ENCODE measurements at places on chromosomes 3 and 15.
A peak's percentile ranks its signal among the peaks of the same experiment; 100 is the strongest.

DNA sequence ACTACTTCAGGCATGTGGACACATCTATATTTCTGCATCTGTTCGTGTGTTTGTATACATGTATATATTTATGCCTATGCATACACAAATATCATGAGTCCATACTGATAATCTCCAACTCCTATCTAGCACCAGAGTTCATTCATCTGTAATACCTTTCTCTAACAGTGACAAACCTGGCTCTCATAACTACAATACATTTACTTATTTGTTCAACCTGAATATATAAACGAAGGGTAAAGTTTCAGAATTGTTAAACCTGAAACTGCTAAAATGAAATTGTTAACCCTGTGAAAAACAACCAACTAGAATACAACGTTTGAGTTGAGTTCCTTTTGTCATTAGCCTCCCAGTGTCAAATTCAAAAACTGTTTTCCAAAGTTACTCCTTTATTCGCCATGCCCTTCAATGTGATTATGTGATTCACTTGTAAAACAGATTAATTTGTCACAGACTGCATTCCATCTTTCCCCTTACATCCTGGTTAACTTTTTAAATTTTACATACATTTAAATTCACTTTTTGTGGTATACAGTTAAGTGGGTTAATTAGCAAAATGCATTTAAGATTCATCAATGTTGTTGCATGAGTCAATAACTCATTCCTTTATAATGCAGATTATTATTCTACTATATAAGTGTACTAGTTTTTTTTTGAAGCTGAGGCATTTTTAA is 58.5 kb downstream of the PIK3R4 start:
- DNase-seq, result no peak

- DNase-seq, result no peak
Observed at GRCh38 chr15:46941241-46941640, 776.1 kb upstream of the SEMA6D start.

GRCh38 chr3:58999774-59000160 is 50.1 kb downstream of the CFAP20DC start:
- no peak for DNase-seq

DNA sequence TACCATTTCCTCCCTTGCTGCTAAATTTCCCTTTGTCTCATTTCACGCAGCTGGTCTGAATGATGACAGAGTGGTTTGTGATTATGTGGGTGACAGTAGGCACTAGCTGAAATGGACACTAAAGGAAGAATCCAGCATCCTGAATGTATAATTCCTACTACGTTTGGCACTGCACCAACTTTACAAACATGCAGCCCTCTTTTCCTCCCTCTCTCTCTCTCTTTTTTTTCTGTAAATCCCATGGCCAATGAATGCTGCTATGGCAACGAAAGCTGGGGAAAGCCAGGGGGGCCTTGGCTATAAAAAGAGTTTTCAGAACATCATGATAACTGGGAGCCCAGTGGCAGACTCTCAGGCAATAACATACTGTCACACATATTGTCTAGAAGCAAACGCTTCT is 367.2 kb upstream of the AGTR1 start:
- peak; percentile 84 for DNase-seq

DNA sequence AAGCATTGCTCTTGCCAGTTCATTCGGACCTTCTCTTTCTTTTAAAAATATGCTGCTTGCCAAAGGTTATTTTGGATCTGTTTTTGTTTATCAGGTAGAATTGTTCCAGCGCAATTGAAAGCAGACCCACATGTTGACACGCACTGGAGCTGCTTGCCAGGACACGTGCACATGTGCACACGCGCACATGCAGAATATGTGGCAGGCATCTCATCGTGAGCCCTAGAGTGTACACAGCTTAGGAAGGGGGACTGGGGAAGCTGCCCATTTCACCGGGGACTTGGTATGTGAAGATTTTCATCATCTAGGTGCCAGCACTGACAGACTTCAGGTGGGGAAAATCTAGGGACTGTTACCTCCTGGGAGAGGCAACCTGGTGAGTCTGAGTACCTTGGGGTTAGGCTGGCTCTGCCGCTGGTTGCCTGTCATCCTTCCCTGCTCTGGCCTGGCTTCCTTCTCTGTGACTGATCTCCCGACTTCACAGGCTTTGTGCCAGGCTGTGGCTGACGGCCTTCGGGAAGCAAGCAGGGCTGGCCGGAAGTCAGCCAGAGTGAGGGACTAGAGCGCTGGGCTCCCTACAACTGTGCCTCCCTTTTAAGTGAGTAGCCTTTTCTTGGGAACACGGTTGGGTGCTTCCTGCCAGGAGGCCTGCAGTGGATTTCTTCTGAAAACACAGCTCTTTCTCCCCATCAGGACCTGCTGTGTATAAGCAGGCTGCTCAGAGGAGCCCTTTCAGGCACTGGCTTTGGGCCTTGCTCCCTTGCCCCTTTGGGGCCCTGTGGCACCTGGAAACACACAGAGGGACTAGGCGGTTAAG is 129.3 kb downstream of the EEFSEC start:
- DNase-seq, result no peak

DNA sequence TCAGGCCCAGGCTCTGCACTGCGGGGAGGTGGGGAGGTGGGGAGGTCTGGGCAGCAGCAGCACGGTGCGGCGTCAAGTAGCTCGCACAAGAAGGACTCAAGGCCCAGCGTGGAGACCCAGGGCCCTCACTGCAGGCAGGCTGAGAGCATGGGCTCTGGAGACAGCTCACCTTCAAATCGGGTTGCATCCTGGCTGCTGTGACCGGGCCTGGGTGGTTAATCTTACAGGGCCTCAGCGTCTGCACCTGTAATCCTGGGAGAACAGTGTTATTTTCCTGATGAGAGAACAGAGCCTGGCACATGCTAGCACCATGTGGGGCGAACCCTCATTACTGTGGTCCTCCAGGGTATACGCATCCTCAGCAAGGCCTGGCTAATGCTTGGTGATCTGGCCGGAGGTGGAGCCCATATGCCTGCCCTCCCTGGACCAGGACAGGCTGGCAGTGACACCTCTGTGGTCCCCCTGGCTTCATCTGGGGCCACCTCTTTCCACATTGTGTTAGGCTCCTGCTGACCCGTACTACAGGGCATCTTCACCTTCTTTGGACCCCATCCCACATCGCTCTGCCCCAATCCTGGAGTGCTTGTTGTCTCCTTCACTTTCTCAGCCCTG is 55.5 kb downstream of the RGMA start:
- DNase-seq, result no peak

- peak; percentile 7 for DNase-seq
Observed at GRCh38 chr3:64023187-64023860, at the start of gene PSMD6. PSMD6 (minus strand) TSS chr3:64023494; CDS start chr3:64023419, 75 bp downstream.

- DNase-seq, result no peak
Observed at GRCh38 chr3:170417090-170417489, 1.6 kb upstream of the CLDN11 start.

GRCh38 chr15:52103217-52104207 is 9.1 kb downstream of the BCL2L10 start:
- DNase-seq, result no peak

DNA sequence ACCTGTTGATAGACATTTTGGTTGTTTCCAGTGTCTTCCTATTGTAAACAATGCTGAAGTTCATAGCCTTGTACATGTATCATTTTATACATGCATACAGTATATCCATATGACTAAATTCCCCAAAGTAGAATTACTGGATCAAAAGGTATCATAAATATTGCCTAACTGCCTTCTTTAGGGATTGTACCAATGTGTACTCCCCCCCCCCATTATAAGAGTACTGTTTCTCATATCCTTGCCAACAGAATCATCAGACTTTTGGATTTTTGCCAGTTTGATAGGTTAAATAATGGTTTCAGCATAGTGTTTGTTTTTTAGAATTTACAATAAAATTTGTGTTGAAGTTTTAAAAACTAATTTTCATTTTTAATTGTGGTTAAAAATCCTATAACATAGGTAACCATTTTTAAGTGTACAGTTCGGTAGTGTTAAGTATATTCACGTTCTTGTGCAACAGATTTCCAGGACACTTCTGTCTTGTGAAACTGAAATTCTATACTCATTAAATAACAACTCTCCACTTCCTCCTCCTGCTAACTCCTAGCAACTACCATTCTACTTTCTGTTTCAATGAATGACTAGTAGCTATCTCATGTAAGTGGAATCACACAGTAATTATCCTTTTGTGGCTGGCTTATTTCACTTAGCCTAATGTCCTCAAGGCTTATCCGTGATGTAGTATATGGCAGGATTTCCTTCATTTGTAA is 30.8 kb upstream of the MAP3K13 start:
- DNase-seq, result peak; percentile 81

DNA sequence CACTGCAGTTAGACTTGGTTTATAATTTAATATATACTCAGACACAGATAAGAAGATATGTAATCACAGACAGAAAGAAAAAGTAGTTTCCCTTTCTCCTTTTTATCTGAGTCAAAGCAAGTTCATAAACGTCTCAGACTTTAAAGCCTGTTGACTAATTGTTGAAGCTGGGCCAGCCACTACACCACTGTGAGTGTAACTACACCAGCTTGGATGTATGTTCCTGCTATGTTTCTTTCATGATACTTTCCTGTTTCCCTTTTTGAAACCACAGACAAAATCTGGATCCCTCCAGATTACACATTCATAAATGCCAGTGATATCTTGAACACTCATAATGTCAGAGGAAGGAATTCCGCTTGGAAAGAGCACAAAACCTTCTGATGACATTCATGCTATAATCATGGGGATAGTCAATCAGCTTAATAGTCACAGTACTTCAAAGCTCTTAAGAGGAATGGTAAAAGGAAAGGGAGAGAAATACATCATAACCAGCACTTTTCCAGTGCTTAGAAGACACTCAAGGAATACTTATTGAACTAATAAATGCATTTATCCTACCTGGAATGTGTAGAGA is 32.0 kb downstream of the KCNMB2 start:
- DNase-seq, result no peak

DNA sequence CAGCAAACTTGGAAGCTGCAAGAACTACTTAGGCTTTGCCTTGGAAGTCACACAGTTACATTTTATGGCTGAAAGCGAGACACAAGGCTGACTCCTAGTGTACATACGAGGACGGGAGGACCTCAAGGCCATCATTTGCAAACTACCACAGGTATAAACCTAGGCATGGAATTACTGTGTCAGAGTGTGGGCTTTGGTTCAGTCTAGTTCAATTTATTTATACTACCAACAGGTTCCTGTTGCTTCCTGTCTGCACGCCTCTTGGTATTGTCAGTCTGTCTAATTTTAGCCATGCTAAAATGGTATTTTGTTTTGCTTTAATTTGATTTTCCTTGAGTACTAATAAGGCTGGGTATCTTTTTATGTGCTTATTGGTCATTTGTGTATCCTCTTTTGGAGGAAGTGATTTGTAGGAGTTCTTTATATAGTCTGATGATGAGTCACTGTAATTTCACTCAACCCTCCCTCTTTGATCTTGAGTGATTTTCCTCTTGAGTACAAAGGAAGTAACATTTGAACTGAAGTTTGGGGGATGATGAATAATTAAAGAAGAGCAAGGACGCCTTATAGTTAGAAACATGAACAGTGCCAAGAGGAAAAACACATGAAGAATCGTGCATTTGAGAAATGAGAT is 8.2 kb downstream of the ANKRD34C start:
- no peak for DNase-seq

DNA sequence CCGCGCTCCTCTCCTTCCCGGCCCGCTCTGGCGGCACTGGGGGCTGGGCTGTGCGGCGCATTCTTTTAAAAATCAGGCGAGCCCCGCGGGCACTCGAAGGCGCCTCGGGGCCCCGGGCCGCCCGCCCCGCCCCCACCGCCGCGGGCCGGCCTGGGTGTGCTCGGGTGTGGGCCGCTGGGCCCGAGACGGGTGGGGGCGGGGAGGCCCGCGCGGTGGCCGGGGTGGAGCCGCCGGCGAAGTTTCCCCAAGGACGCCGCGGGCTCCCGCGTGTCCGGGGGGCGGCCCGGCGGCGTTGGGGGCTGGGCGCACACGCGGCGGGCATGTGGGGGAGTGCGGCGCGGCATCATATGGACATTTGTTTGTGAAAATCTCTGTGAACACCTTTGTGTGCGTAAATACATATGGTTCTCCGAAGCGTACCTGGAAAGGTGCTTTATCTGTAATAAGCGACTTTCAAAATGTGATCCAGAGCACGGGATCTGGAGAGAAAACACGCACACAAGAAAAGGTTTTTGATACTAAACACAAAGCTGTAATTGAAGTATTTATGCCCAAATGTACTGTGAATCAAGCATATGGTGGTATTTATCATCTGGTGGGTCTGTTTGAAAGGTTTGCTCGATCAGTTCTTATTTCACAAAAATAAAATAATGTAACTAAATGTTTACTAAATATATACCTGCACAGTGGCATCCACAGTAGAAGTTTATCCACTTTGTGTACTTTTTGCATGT is 612 bp upstream of the TBL1XR1 start:
- DNase-seq, result no peak
